ENCODE measurements at places on chromosomes 6 and 20. TPM values are rescaled to one million over a fixed set of nuclear protein-coding genes. Genes with fewer than 3 reads are reported as not detected.

GRCh38 chr6:98842342-98843180, 8.2 kb downstream of the POU3F2 start:
- no peak overlapping the region for H3K4me3 ChIP-seq
- no peaks in the 10 kb centered on the region for H3K36me3 ChIP-seq
- no peaks in the 10 kb centered on the region for H3K4me1 ChIP-seq
- H3K27me3 ChIP-seq: no peaks in the 10 kb centered on the region
- H3K27ac ChIP-seq: no peak overlapping the region
- DNase-seq: peak; percentile 71

TNNC2 gene
- total RNA-seq: not detected

- H3K27me3 ChIP-seq: peaks cover 1% of the 10 kb centered on the region
- DNase-seq: no peak
- no peak overlapping the region for H3K4me3 ChIP-seq
- H3K4me1 ChIP-seq: no peaks in the 10 kb centered on the region
These were observed 159.8 kb downstream of the CLIC5 start for GRCh38 chr6:45855642-45856394.

DNA sequence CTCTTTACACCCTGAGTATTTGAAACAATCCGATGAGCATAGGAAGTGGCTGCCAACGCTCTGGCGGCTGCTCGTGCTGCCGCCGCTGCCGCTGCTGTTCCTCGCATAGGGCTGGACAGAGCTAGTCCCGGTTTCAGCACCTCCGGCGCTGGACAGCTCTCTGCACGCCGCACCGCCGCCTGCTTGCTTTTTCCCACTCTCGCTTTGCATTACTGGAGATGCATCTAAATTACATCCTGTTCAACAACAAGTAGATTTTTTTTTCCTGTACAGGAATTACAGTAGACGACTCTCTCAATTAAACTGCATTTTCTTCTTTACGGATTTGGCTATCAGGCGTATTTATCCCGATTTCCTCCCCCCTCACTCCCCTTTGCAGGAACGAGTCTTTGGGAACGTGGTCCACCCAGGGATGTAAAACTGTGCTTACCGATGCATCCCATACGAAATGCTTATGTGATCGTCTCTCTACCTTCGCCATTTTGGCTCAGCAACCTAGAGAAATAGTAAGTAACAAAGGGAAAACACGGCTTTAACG, 563.8 kb downstream of the LMBRD1 start:
- H3K27ac ChIP-seq: no peak overlapping the region
- peak; percentile 91 for DNase-seq
- no peaks in the 10 kb centered on the region for H3K4me1 ChIP-seq
- no peaks in the 10 kb centered on the region for H3K36me3 ChIP-seq
- no peaks in the 10 kb centered on the region for H3K27me3 ChIP-seq

HSPA1B gene
- 155 TPM for total RNA-seq

DNA sequence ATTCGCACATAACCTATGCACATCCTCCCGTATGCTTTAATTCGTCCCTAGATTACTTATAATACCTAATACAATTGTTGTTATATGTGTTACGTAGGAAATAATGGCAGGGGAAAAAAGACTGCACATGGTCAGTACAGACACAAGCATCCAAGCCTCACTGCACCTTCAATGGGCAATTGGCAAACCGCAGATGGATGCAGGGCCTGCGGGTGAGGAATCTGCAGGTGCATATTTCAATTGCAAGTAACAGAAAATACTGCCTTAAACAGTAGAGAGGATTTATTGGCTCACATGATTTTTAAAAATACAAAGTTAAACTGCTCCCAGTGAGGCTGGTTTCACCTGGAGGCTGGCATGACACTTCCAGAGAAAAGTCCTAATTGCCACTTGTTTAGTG, 142.1 kb upstream of the MLN start:
- no peaks in the 10 kb centered on the region for H3K36me3 ChIP-seq
- no peaks in the 10 kb centered on the region for H3K4me1 ChIP-seq
- H3K27ac ChIP-seq: no peak overlapping the region
- H3K4me3 ChIP-seq: no peak overlapping the region
- no peak for DNase-seq
- H3K27me3 ChIP-seq: no peaks in the 10 kb centered on the region

TBC1D20 gene
- 39.1 TPM for total RNA-seq

CRISP3 gene
- total RNA-seq: not detected

GRCh38 chr6:70375166-70375565, 38.1 kb upstream of the FAM135A start:
- H3K4me1 ChIP-seq: no peaks in the 10 kb centered on the region
- no peak overlapping the region for H3K4me3 ChIP-seq
- H3K36me3 ChIP-seq: no peaks in the 10 kb centered on the region
- no peak overlapping the region for H3K27ac ChIP-seq

HRH3 gene
- not detected for total RNA-seq

- H3K36me3 ChIP-seq: peaks cover 4% of the 10 kb centered on the region
- no peak overlapping the region for H3K4me3 ChIP-seq
These were observed 19.5 kb downstream of the MAP1LC3A start for GRCh38 chr20:34578025-34578424.

- no peak for DNase-seq
- H3K4me3 ChIP-seq: no peak overlapping the region
- H3K4me1 ChIP-seq: no peaks in the 10 kb centered on the region
- H3K36me3 ChIP-seq: no peaks in the 10 kb centered on the region
- no peaks in the 10 kb centered on the region for H3K27me3 ChIP-seq
These were observed 327.6 kb upstream of the ARID1B start for GRCh38 chr6:156449569-156449968.

DNA sequence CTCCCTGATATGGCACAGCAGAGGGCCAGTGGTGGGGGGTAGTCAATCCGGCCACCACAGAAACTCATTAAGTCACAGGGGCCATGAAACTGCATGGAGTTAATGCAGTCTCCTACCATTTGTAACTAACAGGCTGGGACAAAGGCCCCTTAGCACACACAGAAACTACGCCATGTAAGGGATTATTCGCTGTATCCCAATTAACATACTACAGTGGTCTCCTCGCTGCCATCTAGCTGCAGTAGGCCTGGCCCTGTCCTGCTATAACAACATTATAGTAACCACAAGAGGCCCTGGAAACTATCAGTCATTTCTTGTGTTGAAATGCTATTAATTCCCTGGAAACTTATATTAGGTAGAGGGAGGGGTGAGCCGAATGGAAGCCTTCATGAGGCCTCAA, 72.3 kb upstream of the CCN2 start:
- no peaks in the 10 kb centered on the region for H3K4me1 ChIP-seq
- H3K4me3 ChIP-seq: no peak overlapping the region
- no peak for DNase-seq
- no peaks in the 10 kb centered on the region for H3K36me3 ChIP-seq
- no peaks in the 10 kb centered on the region for H3K27me3 ChIP-seq

MAFB gene
- total RNA-seq: 55.0 TPM

- H3K36me3 ChIP-seq: no peaks in the 10 kb centered on the region
- H3K27me3 ChIP-seq: no peaks in the 10 kb centered on the region
- H3K27ac ChIP-seq: no peak overlapping the region
- H3K4me1 ChIP-seq: no peaks in the 10 kb centered on the region
These were observed 41.9 kb upstream of the MOXD1 start for GRCh38 chr6:132443206-132443605.

- no peaks in the 10 kb centered on the region for H3K36me3 ChIP-seq
- no peaks in the 10 kb centered on the region for H3K4me1 ChIP-seq
- no peak for DNase-seq
- H3K27me3 ChIP-seq: no peaks in the 10 kb centered on the region
These were observed 21.7 kb upstream of the SENP6 start for GRCh38 chr6:75579951-75580350.

DNA sequence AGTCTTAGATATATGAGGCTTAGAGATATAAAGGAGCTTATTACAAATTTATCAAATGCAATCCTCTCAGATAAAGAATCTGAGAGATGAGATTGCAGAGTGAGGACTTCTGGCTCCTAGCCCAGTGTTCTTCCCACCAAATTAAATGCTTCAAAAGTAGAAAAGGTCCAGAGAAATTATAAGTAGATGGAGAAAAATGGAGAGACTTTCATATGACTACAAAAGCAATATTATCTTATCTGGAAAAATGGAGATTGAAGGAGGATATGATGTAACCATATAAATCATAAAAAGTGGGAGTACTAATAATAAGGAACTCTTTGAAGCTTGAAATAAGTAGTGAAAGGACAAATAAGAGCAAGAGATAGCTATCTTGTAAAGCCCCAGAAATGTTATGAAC, 2.8 kb downstream of the KCTD20 start:
- no peaks in the 10 kb centered on the region for H3K27me3 ChIP-seq
- no peak overlapping the region for H3K4me3 ChIP-seq
- H3K4me1 ChIP-seq: peaks cover 6% of the 10 kb centered on the region
- DNase-seq: no peak

GRCh38 chr6:169724494-169725124, at the start of gene PHF10:
Gene PHF10 (minus strand): TSS chr6:169724500. CDS start chr6:169723931, 569 bp downstream.
- peak within 1 kb of the TSS; percentile 97 for H3K4me3 ChIP-seq
- DNase-seq: peak; percentile 87
- no peaks in the 10 kb centered on the region for H3K4me1 ChIP-seq
- no peaks in the 10 kb centered on the region for H3K27me3 ChIP-seq

EFCAB8 gene
- 0.81 TPM for total RNA-seq

DNA sequence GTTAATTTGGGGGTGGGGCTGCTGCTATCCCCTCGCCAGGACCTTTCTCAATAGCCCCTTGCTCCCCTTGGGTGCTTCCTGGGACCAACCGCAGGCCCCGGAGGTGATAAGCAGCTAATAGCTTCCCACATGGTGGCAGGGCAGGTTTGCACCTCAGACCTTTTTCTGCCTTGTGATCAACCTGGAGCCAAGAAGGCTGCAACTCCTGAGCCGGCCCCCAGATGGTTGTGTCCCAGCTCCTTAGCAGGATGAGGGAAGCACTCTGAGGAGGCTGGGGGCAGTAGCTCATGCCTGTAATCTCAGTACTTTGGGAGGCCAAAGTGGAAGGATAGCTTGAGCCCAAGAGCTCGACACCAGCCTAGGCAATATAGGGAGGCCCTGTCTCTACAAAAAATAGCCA, 85.5 kb downstream of the BMP7 start:
- H3K27me3 ChIP-seq: no peaks in the 10 kb centered on the region
- H3K4me3 ChIP-seq: no peak overlapping the region
- no peaks in the 10 kb centered on the region for H3K36me3 ChIP-seq
- no peak for DNase-seq
- no peak overlapping the region for H3K27ac ChIP-seq
- no peaks in the 10 kb centered on the region for H3K4me1 ChIP-seq

DNA sequence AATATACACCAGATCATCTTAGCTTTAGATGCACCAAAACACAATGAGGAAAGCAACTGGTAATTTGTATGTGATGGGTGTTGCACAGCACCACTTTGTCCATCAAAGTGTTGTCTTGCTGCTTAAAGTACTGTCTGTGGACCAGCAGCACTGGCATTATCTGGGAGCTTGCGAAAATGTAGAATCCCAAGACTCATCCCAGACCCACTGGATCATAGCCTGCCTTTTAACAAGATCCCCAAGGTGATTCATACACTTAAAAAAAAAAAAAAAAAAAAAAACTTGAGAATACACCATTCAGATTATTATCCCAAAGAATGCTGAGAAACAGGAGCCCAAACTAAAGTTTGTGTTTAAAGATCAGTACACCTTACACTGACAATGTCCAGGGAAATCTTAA, 123.4 kb downstream of the TASP1 start:
- H3K27ac ChIP-seq: no peak overlapping the region
- no peak for DNase-seq
- H3K27me3 ChIP-seq: no peaks in the 10 kb centered on the region
- no peaks in the 10 kb centered on the region for H3K36me3 ChIP-seq

- H3K27ac ChIP-seq: no peak overlapping the region
- no peak for DNase-seq
- H3K4me3 ChIP-seq: no peak overlapping the region
- H3K27me3 ChIP-seq: no peaks in the 10 kb centered on the region
- H3K4me1 ChIP-seq: no peaks in the 10 kb centered on the region
- no peaks in the 10 kb centered on the region for H3K36me3 ChIP-seq
These were observed 301.9 kb downstream of the UTRN start for GRCh38 chr6:144586986-144587385.

GABRR1 gene
- 1.6 TPM for total RNA-seq

- DNase-seq: no peak
- no peak within 1 kb of the TSS for H3K27ac ChIP-seq
- no peaks in the 10 kb centered on the region for H3K4me1 ChIP-seq
- H3K4me3 ChIP-seq: no peak within 1 kb of the TSS
These were observed at the start of gene SLPI for GRCh38 chr20:45254383-45255262. Gene SLPI (minus strand): TSS chr20:45254564. CDS start chr20:45254543, 21 bp downstream.

DNA sequence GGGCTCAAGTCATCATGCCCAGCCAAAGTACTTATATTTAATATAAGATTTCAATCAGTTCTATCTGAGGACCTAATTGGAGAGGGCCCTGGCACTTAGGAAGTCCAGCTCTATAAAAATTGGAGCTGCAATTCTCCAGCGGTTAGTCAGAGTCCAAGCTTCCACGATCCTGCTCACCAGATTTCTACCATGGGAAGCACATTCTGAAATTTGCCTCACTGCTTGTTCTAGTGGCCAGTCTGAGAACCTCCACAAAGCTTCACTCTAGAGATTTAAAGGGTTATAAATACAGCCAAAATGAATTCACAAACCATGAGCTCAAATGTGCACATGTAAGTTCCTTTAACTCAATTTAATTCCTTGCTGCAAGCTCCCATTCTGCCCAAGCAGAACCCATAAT, 33.5 kb downstream of the PNLDC1 start:
- H3K27ac ChIP-seq: no peak overlapping the region
- no peak overlapping the region for H3K4me3 ChIP-seq
- no peaks in the 10 kb centered on the region for H3K27me3 ChIP-seq
- no peaks in the 10 kb centered on the region for H3K36me3 ChIP-seq

CDSN gene
- not detected for total RNA-seq

- no peaks in the 10 kb centered on the region for H3K27me3 ChIP-seq
- no peak for DNase-seq
- H3K4me3 ChIP-seq: no peak overlapping the region
- no peaks in the 10 kb centered on the region for H3K4me1 ChIP-seq
- no peak overlapping the region for H3K27ac ChIP-seq
- H3K36me3 ChIP-seq: no peaks in the 10 kb centered on the region
These were observed 3.5 kb upstream of the DDR1 start for GRCh38 chr6:30880698-30881252.

- no peak within 1 kb of the TSS for H3K27ac ChIP-seq
- no peaks in the 10 kb centered on the region for H3K27me3 ChIP-seq
- H3K4me3 ChIP-seq: no peak within 1 kb of the TSS
- H3K4me1 ChIP-seq: no peaks in the 10 kb centered on the region
These were observed at the start of gene RSPH9 for GRCh38 chr6:43644940-43645612. Gene RSPH9 (plus strand): TSS chr6:43645036. CDS start chr6:43645099, 63 bp downstream.

- H3K4me1 ChIP-seq: no peaks in the 10 kb centered on the region
- peak overlapping the region; percentile 75 for H3K27ac ChIP-seq
- no peak overlapping the region for H3K4me3 ChIP-seq
- peak; percentile 86 for DNase-seq
These were observed 4.1 kb downstream of the RBM38 start for GRCh38 chr20:57395111-57395966.

HLA-DRB1 gene
- total RNA-seq: 142 TPM

- H3K27ac ChIP-seq: no peak overlapping the region
- H3K4me3 ChIP-seq: no peak overlapping the region
- no peaks in the 10 kb centered on the region for H3K27me3 ChIP-seq
These were observed 34.7 kb upstream of the TOP1 start for GRCh38 chr20:40993794-40994540.
